Ascending aorta (tissue), 2 donors: ENCODE measurements at places on chromosomes 11 and 22. TPM values are rescaled to one million over a fixed set of nuclear protein-coding genes. Genes with fewer than 3 reads are reported as not detected.

The OAF gene
- 216 TPM for total RNA-seq

The SF1 gene
- total RNA-seq, result 332 TPM

The TBX10 gene
- total RNA-seq, result not detected

The RAB36 gene
- 1.8 TPM for total RNA-seq

The DGAT2 gene
- total RNA-seq, result 26.2 TPM

The ADAMTS8 gene
- 0.64 TPM for total RNA-seq

The MUC5B gene
- total RNA-seq, result under 0.01 TPM

The LMF2 gene
- 119 TPM for total RNA-seq

The GNAZ gene
- total RNA-seq, result 13.7 TPM

The RPS6KB2 gene
- 72.3 TPM for total RNA-seq
